ENCODE measurements at places on chromosomes 16 and 17. TPM values are rescaled to one million over a fixed set of nuclear protein-coding genes. Genes with fewer than 3 reads are reported as not detected.

Gene UBALD1
- total RNA-seq, result 20.2 TPM

DNA sequence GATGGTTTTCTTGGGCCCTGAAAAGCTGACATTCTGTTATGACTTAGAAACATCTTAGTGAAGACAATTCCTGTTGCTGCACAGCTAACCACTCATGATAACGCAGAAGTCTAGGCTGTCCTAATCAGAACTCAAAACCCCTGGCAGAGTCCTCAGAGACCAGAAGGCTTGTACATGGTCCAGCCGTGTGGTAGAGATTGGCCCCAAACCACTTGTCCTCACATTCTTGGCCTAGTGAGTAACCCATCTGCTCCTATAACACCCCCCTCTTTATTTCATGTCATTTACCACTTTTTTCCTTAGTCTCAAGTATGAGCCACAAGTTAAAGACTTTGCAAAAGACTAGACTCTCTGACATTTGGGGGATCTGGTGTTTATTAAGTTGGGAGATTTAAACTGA, 116.5 kb upstream of the ADAMTS18 start:
- DNase-seq, result no peak

GRCh38 chr17:48131216-48131824, 23.8 kb downstream of the SNX11 start:
- DNase-seq, result peak; percentile 57

GRCh38 chr17:74199306-74200092, 4.0 kb upstream of the RPL38 start:
- peak; percentile 71 for DNase-seq

DNA sequence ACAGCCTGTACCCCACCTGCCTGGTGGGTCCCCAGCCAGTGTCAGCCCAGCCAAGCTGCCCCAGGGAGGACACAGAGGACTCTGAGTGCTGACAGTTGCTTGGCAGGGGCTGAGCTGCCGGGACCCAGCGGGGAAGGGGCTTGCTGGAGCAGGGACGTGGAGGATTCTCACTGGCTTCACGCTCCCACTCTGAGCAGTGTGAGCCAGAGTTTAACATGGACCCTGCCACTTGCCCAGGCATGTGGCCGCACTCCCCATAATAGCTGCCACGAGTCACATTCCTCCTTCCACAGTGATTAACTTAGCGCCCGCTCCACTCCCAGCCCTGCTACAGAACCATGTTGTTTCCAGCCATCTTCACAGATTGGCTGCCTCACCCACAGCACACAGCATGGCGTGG, 31.2 kb downstream of the SREBF1 start:
- no peak for DNase-seq

Gene SP2
- total RNA-seq, result 21.7 TPM

- DNase-seq, result peak; percentile 31
These were observed 30.2 kb upstream of the GUCY2D start for GRCh38 chr17:7972131-7972785.

- no peak for DNase-seq
These were observed 14.8 kb upstream of the GPATCH8 start for GRCh38 chr17:44518032-44518431.

Gene CCDC200
- total RNA-seq, result not detected

DNA sequence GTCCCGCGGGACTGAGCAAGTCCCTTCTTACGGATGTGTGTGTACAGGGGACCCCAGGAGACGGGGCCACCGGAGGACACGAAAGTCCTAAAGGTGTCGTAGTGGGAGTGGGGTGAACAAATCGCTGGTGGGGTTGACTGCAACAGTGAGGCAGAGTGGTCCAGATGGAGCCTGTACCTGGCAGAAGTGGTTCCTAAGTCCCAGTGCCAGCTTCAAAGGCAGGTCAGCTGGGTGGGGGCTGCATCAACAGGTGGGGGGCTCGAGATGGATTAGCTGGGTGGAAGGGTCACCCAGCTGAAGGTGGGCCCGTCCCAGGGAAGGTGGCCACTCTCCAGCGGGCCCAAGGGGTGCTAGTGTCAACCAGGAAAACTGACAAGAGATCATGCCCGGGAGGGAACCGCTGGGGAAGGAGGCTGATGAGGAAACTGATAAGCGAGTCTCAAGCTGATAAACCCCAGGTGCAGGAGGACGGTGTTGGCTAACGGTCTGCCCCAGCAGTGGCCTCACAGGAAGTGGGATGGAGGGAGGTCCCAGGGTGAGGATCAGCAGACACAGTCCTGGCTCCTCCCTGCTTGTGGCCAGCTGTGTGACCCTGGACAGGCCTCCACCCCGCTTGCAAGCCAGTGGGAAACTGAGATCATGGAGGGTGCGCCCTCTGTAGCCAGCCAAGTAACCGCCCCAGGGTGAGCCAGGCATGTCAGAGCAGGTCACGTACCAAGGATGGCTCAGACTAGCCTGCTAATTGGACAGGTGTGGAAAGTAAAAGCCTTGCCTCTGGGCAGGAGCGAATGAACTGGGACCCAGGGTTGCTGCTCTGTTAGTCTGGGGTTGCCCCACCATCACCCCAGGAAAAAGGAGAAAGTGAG, 1.0 kb downstream of the ORAI3 start:
- DNase-seq, result peak; percentile 78

DNA sequence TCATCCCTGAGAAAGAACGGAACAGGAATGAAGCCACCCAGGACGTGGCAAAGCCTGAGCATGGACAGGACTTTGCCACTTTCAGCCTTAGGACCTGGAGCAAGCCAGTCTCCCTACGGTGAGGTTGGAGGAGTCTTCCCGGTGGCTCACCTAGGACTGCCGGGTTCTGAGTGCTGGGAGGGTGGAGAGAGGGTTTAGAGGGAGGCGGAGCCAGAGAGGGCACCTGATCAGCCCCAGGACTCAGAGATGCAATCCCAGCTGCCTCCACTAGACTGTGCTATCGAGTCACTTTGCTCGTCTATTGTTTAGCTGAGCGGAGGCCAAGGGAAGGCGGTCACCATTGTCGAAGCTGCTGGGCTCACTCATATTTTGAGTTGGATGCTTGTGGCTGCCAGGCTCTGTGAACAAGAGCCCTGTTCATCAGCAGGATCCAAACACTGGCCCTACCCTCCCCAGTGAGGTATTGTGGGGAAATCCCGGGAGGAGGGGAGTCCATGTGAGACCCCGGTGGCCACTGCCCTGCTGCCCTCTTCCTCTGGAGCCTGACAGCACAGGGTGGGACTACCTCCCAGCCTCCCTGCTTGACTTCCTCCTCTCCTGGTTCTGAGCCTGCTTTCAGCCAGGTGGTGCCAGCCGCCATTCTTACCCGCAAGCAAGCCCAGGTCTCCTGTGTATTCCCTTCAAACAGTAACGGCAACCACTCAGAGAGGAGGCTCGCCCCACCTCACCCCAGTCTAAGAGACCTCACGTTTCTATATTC, 7.0 kb downstream of the KRT14 start:
- peak; percentile 85 for DNase-seq

Gene PIMREG
- total RNA-seq, result 17.0 TPM

DNA sequence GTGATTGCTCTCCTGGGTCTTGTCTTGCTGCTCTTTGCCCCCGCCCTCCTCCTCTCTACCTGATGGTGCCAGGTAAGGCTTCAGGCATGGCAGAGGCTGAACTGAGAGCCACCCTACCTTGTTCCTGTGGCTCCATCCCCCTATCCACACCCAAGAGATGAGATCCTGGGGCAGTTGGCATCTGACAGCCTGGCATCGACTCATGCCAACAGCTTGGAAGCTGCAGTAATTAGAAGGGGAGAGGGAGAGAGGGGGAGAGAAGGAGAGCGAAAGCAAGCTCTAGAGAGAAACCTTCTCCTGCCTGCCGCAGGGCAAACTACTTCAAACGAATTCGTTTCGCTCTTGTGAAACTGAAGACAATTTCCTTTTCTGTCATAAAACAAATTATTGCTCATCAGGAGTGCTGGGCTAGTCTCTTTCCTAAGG, 13.8 kb upstream of the SP6 start:
- no peak for DNase-seq

Gene FUS
- total RNA-seq, result 619 TPM

- DNase-seq, result no peak
These were observed 670.4 kb downstream of the TOX3 start for GRCh38 chr16:51876601-51876875.

- DNase-seq, result no peak
These were observed 193.2 kb upstream of the MPHOSPH6 start for GRCh38 chr16:82363026-82363816.

GRCh38 chr16:69935740-69936139, 15.4 kb upstream of the CLEC18A start:
- no peak for DNase-seq

Gene LMF1
- total RNA-seq, result 29.6 TPM

GRCh38 chr16:14308368-14308723, 237.2 kb downstream of the MRTFB start:
- DNase-seq, result no peak

- DNase-seq, result no peak
These were observed 13.0 kb downstream of the PSME3IP1 start for GRCh38 chr16:57172721-57173290.

DNA sequence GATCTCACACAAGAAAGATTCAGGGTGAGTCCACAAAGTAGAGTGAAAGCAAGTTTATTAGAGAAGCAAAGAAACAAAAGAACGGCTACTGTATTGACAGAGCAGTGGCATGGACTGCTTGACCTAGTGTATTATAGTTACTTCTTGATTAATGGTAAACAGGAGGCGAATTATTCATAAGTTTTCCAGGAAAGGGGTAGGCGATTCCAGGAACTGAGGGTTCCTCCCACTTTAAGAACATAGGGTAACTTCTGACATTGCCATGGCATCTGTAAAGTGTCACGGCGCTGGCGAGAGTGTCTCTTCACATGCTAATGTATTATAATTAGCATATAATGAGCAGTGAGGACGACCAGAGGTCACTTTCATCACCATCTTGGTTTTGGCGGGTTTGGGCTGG, 93.2 kb downstream of the CACNG3 start:
- DNase-seq, result no peak

Data from activated CD8-positive, alpha-beta memory T cell treated with anti-CD3 and anti-CD28 coated beads, Interleukin-2, amount 10 ng/mL, durations not matched to agents 7 days and 5 days (primary cell).